RPMI7951 (cell line): ENCODE measurements at places on chromosomes 13 and 19. TPM values are rescaled to one million over a fixed set of nuclear protein-coding genes. Genes with fewer than 3 reads are reported as not detected.

ZNF225 gene
- 3.1 and 4.1 TPM in 2 replicates for total RNA-seq

ZNF682 gene
- 2.4 TPM in 2 replicates for total RNA-seq

CBLC gene
- not detected in 2 replicates for total RNA-seq

MAST1 gene
- 0.10 and 1.6 TPM in 2 replicates for total RNA-seq

FXYD1 gene
- total RNA-seq: 0.98 TPM in 1 of 2 replicates, not detected in the other

PSG7 gene
- total RNA-seq: not detected in 2 replicates

DNAJC15 gene
- total RNA-seq: 54.5 and 64.5 TPM in 2 replicates

CGB8 gene
- total RNA-seq: not detected in 2 replicates

PGPEP1 gene
- total RNA-seq: 10.7 and 11.9 TPM in 2 replicates

ICAM5 gene
- total RNA-seq: 12.0 and 15.8 TPM in 2 replicates

FCGBP gene
- total RNA-seq: under 0.01 TPM in 1 of 2 replicates, not detected in the other

LRG1 gene
- not detected in 2 replicates for total RNA-seq

IZUMO4 gene
- 1.4 and 2.2 TPM in 2 replicates for total RNA-seq

ZNF296 gene
- 0.48 and 0.59 TPM in 2 replicates for total RNA-seq

NUFIP1 gene
- 4.8 TPM in 2 replicates for total RNA-seq

ATP4B gene
- total RNA-seq: not detected in 2 replicates

MCEMP1 gene
- total RNA-seq: not detected in 2 replicates

THSD8 gene
- not detected in 2 replicates for total RNA-seq

ETV2 gene
- total RNA-seq: 0.39 and 1.1 TPM in 2 replicates

CCDC8 gene
- 0.48 and 0.59 TPM in 2 replicates for total RNA-seq

ACTL9 gene
- total RNA-seq: not detected in 2 replicates

CLC gene
- total RNA-seq: not detected in 2 replicates
